GM04503 (cell line): ENCODE measurements at places on chromosomes 13 and 19.

GRCh38 chr19:7861619-7862412, 12.4 kb downstream of the PRR36 start:
- DNase-seq = no peak

GRCh38 chr19:8571006-8571411, 6.2 kb downstream of the MYO1F start:
- DNase-seq = peak; percentile 35

GRCh38 chr19:3465552-3465951, 14.8 kb downstream of the SMIM24 start:
- no peak for DNase-seq

- DNase-seq = no peak
Measured at GRCh38 chr19:13302526-13303270, 152.5 kb downstream of the IER2 start.

- DNase-seq = no peak
Measured at GRCh38 chr19:47190167-47190727, 40.8 kb downstream of the BBC3 start.
